ENCODE measurements at places on chromosomes 6 and 20.
A peak's percentile ranks its signal among the peaks of the same experiment; 100 is the strongest.

GRCh38 chr6:150617496-150618460 lies 18.1 kb downstream of the PLEKHG1 start:
- no peak for DNase-seq

- no peak for DNase-seq
These were observed 165.9 kb downstream of the JARID2 start for GRCh38 chr6:15411766-15412165.

GRCh38 chr6:29965873-29966601 lies 23.7 kb downstream of the HLA-A start:
- DNase-seq: no peak

- DNase-seq: no peak
These were observed 17.2 kb downstream of the GATA5 start for GRCh38 chr20:62458275-62459251.

DNA sequence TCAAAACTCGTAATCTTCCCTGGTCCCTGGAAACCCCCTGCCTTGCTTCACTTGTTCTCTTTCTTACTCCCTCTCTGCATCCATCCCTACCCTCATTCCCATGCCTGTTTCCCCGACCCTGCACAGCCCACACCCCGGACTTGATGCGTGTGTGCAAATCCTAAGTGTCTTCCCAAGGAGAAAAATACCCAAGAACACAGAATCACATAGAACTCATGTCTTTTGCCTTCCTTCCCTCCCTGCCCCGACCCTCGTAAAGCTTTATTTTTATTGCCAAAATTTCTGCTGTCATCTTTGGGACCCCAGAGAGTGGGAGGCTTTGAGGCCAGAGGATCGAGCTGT lies 169.6 kb upstream of the PMEPA1 start:
- no peak for DNase-seq

DNA sequence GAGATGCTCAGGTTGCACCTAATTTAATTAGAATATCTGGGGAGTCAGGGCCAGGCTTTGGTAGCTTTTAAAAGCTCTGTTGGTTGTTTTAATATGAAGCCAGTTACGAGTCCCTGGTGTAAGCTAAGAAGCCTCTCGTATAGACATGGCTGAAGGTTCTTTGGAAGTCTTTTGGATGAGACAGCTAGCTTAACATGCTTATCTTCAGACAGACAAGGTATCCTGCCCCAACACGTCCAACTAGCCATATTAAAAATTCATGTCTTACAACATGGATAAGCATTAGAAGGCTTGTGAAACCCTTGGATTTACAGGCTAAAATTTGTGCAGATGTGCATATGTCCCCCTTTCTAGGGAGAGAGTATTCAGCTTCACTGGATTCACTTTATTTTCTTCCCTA lies 105.7 kb upstream of the KCNK16 start:
- DNase-seq: no peak

DNA sequence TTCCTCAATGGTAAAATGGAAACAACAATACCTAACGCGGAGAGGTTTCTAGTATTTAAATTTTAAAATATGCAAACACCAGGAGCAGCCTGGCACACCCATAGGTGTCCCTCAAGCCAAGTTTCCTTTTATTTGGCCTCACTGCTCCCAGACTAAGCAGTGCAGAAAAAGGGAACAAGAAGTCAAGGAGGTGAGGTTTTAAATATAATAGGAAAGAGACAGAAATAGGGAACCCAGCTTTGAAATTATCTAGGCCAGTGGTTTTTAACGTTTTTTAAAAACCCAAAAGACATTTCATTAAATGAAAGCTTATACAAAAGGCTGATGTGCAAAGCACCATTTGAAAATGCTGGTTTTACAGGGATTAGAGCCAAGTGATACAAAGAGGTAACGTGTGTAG lies 109.6 kb downstream of the SLC22A3 start:
- no peak for DNase-seq

DNA sequence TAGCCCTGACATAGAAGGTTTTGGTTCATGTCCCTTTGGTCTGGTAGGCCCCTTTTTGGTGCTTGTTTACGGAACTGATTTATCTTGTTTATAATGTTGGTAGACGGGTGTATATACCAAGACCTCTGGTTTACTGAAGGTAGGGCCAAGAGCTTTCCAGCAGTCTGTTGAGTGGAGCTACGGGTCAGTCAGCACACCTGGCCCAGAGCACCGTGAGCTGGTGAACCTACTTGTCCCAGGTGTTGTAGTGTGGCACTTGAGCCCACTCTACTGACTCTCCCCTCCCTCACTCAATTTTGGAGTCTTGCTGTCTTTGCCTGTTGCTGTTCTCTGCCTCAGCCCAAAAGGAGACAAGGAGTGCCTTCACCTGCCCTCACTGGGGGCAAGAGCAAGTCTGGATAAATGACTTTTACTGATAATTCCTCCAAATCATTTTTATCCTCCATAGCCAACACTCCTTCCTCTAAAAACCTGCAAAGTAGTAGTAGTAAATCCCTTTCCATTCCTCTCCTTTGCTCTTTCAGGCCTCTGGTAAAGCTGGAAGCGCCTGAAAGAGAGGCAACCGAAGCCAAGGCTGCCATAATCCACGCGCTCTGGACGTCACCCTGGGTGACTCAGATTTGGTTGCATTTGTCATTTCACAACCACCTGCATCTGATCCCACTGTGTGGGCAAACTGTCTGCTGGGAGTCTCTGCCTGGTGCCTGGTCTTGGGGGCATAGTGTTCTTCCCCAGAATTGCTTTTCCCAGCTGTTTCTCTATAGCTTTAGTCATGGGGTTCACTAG lies 22.2 kb downstream of the RREB1 start:
- DNase-seq: no peak

- DNase-seq: no peak
These were observed 169.5 kb downstream of the FRK start for GRCh38 chr6:115891111-115891669.

DNA sequence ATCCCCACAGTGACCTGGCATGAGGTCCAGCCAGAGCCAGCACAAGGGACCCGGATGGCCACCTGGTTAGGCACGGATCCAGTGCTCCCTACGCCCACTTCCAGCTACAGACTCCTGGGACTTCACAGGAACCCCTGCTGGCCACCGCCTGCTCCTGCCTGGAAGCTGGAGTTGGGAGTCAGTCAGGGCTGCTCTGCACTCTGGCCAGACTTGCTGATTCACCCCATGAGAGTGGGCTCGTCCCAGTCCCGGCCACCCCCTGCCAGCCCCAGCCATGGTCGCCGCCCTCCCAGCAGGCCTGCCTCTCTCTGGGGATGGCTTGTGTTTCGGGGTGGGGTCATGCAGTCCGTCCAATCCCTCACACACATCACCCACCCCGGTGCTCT lies 125.8 kb downstream of the DLL1 start:
- no peak for DNase-seq

DNA sequence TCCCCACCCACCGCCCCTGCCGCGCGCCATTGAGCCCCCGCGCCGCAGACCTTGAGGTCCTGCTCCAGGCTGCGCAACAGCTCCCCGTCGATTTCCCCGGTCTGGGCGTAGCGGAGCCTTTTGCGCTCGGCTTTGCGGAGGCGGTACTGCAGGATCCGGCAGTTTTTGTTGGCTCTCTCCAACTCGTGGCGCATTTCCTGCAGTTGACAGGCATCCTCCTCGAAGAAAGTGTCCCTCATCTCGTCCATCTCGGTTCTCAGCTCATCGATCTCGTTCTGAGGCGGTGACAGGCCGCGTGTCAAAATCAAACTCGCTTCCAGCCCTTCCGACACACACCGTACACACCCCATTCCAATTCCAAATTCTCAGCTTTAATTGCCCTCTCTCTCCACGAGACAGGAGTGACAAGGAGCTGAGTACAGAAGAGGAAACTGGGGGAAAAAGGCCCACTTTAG lies 4.3 kb downstream of the MTCL3 start:
- DNase-seq: peak; percentile 55

DNA sequence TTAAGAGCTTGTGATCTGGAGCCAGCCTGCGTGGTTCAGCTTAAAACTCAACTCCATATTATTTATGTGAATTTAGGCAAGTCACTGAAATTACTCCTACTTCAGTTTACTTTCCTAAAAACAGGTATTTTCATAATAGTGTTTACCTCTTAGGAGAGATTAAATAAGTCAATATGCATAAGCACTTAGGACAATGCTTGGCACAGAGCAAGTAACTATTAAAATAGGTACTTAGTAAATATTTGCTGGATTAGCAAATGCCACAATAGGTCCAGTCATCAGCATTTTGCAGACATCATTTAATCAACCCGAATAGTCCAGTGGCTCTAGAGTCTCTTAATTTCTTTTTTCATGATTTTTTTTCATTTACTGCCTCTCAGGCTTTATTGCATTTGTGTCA lies 78.6 kb upstream of the PTPRK start:
- DNase-seq: no peak

- DNase-seq: no peak
These were observed 14.4 kb downstream of the JARID2 start for GRCh38 chr6:15260099-15260821.

DNA sequence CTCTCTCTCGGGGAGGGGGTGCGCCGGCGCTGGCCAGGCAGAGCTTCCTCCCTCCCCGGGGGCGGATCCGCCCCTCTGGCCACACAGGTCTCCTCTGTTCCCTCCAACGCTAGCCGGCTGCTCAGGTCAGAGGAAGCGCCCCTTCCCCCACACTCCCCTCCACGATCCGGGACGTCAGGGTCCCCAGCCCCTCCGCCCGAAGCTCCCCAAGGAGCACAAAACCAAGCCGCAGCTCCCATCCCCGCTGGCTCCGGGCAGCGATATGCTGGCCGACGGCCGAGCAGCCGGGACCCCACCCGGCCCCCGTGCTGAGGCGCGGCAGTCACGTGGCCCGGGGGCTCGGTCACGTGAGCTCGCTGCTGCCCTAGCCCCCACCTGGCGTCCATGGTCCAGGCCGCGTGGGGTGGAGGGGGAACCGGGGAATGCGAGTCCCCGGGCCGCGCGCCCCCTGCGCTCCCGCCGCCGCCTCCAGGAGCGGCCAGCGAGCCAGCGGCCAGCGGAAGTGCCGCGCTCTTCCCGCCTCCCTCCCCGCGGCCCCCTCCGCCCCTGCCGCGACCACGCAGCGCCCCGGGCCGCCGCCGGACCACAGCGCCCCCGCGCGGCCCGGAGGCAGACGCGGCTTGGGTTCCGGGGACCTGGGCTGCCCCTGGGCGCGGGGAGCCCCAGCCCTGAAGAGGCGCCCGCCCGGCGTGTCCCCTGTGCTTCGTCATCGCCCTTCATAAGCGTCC lies at the start of gene SLC35B2:
TSS of gene SLC35B2 (minus strand) at position 504 of the 728 bp plus-strand sequence. CDS start at position 386, 118 bp downstream.
- DNase-seq: peak; percentile 90

GRCh38 chr6:9121549-9121948 lies 686.2 kb upstream of the SLC35B3 start:
- no peak for DNase-seq

GRCh38 chr20:37273988-37274387 lies 12.4 kb upstream of the GHRH start:
- DNase-seq: no peak

DNA sequence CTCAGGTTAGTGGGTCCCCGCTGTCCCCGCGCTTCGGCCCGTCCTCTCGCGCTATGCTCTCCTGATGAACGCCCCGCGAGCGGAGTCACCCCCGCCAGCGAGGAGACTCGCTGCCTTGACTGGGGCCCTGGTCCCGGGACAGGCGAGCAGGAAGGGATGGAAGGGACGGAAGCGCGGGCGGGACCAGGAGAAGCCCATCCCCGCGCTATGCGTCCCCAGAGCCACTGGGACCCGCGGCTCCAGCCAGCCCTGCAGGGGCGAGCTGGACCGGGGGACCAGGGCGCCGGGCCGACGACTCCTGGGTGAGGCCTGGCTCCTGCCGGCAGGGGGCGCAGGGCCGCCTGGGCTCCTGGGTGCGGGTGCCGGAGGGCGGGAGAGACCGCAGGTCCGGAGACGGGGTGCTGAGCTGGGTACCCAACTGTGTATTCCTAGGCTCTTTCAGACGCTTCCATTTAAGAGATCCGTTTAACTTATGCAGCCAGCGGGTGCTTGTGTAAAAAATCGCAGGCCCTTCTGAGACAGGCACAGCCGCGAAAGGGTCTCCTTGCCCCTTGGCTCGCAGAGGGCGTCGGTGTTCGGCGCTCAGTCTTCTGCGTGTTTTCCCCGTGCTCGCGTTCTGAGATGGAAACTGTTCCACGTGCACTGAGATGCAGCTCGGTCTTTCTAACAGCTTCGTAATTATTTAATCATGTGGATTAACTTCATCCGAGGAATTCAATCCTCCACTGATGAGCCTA lies 580 bp upstream of the SYCP2 start:
- peak; percentile 65 for DNase-seq

DNA sequence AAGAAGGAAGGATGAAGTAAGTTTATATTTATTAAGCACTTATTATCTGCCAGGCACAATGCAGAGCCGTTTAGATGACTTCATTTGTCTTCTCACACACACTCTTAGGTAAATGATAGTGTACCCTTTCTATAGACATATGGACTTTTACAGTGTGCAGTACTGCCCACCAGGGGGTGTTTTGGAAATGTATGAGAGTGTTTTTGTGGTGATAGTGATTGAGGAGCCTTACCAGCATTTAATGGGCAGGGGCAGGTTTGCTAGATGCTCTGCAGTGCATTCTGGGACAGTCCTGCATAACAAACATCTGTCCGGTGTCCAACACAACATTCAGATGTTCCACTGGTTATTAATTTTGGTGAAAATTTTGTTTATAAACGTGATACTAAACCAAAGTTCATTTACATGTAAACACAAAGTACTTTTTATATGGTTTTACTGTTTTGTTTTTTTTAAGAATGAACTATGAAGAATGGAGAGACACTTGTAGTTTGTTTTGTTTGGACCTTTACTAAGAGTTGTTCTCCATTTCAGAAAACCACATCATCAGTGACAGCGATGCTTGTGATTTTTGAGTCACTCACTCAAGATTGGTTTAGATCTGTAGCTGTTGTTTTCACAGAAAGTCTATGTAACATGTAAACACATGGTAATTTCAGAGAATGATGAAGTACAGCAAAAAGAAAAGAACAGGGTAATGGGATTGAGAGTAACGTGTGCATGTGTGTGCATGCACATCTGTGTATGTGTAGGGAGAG lies 19.9 kb downstream of the KCNS1 start:
- no peak for DNase-seq

DNA sequence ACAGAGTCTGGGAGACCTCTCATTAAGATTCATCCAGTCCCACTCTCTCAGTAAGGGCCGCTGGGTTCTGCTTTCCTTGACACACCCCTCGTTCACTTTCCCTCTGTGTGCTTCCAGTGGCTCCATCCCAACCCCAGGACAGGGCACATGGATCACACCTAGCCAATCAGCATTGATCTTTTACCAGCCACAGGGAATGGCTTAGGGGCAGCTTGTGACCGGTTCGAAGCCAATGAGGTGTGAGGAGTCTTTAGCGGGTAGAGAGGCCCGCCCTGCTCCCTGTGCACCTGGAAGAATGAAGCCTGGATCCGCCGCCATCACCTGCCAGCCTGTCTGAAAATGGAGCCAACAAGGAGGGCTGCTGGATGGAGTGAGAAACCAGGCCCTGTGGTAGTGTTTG lies 35.2 kb upstream of the OVOL2 start:
- no peak for DNase-seq

Data from hippocampal formation (tissue), 2 donors.